ENCODE measurements at places on chromosomes 3 and 15.

DNA sequence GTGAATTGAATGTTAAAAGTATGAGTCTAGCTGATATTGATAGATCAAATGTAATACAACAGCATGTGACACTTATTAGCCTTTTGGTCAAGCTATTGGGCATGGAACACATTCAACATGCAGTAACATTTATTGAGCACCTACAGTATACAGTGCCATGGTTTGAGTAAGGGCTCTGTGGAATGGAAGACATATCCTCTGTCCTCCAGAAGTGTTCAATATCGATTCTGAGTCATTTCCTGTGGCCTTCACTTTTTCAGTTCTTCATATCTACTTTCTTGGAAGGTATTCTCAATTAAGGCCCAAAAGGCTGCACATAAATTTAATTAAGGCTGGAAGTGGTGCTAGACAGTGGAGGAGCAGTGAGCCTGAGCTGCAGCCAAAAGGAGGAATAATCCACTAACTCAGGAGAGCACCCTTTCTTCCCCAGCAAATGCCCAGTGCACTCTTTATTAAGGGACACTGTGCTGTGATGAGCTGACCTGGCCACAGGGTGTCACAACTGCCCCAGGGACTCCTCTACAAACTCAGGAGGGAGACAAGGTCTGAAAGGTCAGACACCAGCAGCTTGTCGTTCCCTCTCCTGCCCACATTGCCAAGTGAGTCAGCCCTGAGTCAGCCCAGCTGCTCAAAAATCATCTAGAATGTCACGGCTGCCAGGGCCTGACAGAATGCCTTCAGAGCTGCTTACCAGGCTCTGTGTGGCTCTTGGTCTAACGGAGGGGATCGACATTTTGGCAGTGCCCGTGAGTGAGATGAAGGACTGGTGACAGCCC lies 544.8 kb downstream of the AGBL1 start:
- DNase-seq = no peak

DNA sequence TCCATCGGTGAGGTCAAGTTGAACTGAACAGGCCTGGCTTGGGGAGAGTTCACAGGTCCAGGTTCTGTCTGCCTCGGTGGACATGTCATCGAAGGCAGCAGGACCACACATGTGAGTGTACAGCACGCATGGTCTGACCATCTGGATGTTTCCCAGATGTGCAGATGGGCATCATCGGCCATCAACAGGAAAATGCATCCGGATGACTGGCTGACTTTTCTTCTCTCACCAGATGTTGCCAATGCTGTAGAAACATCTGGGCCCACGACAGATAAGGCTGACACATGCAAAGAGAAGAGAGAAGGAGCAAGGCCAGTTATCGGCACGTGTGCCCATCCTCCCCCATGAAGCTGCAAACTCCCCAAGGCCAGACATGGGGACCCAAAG lies 45.1 kb downstream of the NOX5 start:
- DNase-seq = no peak

DNA sequence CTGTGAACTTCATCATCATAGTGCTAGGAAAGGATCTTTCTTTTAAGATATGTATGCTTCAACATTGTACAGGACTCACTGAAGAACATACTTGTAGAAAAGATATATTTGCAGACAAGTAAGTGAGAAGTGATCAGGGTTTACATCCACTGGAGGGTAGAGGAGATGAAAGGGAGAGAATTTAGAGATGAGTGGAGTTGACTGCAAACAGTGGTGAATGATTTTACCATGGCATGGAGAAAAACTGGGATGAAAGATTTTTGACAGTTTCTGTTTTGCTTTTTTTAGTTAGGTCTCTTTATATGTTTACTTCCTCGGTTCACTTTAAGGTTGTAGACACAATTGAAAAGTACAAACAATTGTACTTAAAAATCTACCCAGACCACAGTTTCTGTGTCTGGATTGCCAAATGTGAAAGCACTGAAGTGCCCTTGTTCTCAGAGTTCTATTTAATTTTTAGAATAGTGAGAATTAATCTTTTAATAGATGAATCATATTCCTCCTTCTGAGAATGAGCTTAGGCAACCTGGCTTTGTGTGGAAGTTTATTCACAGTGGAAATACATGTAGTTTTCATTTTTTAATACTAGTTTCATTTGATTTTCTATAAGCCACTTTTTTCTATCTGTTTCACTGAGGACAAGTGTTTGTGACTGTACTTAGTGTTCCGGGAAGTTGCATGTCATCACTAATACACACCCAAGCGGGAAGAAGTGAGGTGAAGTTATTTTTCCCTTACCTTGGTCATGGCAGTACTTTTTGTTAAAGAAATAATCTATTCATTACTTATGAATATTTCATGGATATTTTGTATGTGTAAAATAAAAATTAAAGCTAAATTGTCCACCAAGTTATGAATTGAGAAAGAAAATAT lies 1.8 kb upstream of the GPR171 start:
- no peak for DNase-seq

- DNase-seq = no peak
These were observed 82.4 kb downstream of the WWTR1 start for GRCh38 chr3:149575213-149575960.

GRCh38 chr3:158430448-158430847 lies 140.5 kb upstream of the MLF1 start:
- no peak for DNase-seq

DNA sequence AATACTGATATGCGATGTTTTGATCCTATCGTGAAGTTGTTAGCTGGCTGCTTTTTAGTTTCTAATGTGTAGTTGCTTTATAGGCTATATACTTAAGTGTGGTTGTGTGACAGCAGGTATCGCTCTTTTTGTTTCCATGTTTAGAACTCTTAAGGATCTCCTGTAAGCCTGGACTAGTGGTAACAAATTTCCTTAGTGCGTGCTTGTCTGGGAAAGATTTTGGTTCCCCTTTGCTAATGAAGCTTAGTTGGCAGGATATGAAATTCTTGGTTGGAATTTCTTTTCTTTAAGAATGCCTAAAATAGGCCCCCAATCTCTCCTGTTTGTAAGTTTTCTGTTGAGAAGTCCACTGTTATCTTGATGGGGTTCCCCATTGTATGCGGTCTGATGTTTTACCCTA lies 173.6 kb downstream of the DOCK3 start:
- DNase-seq = no peak

DNA sequence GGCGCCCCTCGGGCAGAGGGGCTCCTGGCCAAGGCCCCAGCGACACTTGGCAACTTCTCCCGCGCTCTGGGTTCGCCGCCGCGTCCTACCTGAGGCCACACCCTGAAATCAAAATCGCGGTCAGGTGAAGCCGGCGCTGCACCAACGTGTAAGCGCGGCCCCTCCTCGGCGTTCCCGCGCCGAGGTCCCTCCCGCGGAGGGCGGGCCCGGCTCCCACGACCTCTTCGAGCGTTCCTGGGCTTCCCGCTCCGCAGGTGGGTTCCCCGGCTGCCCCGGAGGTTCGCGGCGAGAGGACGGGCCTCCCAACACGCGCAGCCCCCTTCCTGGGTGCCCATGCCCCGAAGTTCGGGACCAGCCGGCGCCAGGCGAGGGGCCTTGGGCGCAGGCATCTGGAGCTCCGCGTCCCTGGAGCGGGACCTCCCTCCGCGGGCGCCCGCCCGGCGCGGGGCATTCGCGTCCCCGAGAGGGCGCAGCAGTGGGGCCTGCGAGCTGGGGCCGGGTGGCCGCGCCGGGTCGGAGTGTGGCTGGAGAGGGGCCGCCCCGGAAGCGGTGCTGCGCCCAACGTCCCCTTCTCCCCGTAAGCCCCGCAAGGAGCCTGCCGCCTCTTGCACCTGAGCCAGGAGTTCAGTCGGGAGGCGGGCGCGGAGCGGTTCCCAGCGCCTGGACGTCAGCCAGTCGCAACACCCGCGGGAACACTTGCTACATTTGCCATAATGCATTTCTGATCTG lies 13.7 kb downstream of the PAK6 start:
- DNase-seq = no peak

- no peak for DNase-seq
These were observed 65.2 kb upstream of the TRA2B start for GRCh38 chr3:186002884-186003472.

DNA sequence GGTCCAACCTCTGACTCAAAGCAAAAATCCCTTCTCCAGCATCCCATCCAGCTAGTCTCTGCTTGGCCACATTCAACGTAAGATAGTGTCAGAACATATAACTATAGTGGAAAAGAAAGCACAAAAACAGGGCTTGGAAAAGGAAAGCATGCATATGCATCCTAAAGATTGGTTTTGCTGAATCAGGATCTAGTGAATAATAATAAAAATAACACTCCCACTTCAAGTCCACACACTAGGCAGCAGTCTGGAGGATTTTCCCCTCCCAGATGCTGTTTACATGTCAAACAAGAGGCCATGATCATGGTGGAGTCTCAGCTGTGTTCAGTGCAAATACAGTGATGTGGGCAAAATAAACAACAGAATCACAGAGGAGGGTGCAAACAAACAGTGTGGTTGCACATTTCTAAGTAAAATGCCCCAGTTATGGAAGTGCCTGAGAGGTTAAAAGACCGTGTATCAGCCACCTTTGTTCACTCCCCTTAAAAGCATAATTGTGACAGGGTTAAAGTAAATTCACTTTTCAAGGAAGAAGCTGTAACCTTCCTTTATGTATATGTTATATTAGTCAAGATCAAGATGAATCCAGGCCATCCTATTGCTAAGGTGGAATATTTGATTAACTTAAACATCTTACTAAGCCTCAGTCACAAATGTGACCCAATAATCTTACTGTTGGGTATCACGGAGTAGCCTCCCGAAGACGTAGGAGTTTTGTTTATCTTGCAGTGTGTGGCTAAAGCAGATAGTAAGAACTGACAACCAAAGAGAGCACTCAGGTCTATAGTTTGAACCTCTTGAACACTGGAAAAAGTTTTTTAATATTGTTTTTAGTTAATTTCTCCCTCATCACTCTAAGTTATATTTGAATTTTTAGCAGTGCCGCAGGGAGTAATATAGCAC lies 424.5 kb downstream of the SOX2 start:
- DNase-seq = no peak

- no peak for DNase-seq
These were observed 1.1 kb upstream of the FAM3D start for GRCh38 chr3:58667704-58668103.

DNA sequence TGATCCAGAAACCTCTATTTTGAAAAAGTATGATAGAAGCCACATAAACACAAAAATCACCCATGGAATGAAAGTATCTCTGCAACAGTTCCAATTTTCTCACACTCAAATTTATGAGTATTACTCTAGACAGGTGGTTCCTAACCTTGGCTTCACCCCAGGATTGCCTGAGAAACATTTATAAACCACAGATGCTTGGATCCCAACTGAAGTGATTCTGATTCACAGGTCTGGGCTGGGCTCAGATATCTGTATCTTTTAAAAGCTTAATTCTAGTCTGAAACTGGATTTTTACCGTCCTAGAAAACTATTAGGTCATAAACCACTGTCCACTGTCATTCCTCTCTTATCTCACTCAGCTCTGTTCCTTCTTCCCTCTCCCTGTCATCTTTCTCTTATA lies 7.4 kb upstream of the SST start:
- no peak for DNase-seq

GRCh38 chr15:23038726-23039142 lies 635 bp downstream of the TUBGCP5 start:
- DNase-seq = no peak

- DNase-seq = peak; percentile 34
These were observed 52.3 kb upstream of the GALNT15 start for GRCh38 chr3:16122155-16122554.

DNA sequence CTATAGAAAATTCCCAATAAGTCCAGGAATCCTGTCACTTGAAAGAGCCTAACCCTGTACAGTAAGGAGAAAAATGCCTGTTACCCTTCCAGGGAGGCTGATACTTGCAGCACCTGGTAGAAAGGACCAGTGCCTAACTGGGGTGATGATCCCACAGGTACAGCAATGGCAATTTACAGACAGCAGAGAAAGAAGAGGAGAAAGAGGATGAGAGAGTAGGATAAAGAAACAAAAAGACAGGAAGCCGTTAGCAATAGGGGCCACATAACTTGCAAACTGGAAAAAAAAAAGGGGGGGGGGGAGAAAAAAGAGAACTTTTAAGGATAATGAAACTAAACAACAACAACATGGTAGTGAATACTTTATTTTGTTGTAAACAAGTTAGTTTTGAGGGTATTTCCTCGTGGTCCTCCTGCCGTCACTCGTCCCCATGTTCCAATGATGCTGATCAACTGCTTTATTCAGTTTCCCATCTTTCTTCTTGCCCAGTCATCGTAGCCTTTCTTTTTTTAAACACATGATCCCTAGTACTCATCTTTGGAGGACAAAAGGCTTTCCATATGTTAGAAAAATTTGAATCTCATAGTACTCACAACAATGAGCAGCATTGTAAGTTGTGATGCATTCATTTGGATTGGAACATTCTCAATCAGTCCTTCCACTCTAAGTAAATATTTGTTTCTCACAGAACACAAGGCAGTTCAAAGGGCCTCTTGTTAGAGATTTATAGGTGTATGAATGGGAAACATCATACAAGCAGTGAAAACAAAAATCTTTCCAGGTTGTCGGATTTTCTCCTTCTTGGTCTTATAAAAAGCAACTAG lies 8.6 kb downstream of the TM4SF1 start:
- no peak for DNase-seq

DNA sequence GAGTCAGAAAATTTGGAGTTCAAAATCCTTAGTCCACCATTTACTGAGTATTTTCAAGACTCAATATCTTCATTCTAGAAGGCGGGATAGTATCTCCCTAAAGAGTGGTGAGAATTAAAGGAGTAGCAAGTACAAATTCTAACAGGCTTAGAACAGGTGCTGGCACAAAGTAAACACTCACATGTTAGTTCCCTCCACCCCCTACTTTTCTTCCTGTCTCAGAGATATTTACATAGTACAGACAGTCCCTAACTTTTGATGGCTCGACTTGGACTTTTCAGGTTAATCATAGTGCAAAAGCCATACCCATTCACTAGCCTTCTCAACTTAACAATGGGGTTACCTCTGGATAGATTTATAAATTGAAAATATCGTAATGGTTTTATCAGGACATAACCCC lies 476.2 kb upstream of the RASGRP1 start:
- no peak for DNase-seq

DNA sequence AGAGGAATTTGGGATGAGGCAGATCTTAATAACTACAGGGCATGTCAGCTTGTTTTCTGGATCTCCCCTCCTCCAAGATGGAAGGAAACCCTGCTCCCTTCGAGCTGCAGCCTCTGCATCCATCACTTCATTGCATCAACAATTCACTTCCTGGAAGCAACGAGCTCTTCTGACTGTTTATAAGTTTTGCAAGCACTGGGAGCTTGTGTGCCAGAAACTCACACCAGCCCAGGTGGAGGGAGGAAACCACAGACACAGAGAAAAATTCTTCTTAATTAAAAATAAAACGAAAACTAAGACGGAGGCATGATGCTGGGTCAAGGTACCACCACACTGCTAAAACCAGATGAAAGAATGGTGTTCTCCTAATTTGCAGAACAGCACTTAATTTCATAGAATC lies 10.6 kb downstream of the LRIG1 start:
- DNase-seq = peak; percentile 46

GRCh38 chr15:31483986-31484951 lies 157.6 kb downstream of the KLF13 start:
- DNase-seq = no peak

GRCh38 chr3:142987707-142988106 lies 13.7 kb upstream of the U2SURP start:
- no peak for DNase-seq
